ENCODE measurements at places on chromosomes 12 and 14.

DNA sequence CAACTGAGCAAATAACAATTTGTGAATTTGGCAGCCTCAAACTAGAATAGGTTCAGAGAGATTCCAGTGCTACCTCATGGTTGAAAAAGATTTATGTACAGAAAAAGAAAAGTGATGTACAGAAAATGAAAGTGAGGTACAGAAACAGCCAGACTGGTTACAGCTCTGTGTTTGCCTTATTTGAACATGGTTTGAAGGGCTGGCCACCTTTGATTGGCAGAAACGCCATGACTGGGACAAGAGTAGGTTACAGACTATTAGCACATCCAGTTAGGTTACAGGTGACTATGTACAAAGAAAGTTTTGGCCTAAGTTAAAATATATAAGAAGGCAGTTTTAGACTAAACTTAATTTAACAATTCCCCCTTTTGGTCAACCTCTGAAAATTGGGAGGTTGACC lies 309.4 kb downstream of the BTG1 start:
- DNase-seq, result no peak

- no peak for DNase-seq
Measured at GRCh38 chr12:18141048-18141982, 51.3 kb upstream of the RERGL start.

GRCh38 chr14:66293533-66294105 lies 192.6 kb upstream of the CCDC196 start:
- DNase-seq, result no peak

DNA sequence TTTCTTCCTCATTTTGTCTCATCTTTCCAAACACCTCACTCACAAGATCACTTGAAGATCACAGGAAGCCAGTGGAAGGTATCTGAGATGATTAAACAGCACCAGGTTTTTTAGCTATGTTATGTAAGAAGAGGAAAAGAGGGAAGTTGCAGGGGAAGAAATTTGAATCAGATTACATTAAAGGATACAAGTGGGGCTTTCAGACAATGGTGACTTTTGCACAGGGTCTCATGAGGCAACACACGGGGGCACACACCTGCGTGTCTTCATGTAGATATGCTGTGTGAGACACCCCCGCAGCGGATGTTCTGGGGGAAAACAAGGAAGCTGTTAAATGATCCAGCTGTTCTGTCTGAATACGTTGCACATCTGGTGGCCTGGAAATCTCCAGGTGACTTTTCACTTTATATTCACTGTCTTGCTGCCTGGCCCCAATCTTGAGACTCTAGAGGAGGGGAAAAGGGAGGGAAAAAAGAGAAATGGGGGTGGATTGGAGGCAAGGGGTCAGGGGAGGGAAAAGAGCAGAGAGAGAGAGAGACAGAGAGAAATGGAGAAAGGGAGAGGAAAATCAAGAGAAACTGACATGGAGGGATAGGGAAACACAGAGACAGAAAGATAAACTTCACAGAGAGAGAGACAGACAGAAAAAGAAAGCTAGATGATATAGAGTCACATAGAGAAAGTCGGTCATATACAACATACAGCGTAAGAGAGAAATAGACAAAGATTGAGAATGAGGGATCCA lies 36.3 kb upstream of the PPP1CC start:
- DNase-seq, result no peak

DNA sequence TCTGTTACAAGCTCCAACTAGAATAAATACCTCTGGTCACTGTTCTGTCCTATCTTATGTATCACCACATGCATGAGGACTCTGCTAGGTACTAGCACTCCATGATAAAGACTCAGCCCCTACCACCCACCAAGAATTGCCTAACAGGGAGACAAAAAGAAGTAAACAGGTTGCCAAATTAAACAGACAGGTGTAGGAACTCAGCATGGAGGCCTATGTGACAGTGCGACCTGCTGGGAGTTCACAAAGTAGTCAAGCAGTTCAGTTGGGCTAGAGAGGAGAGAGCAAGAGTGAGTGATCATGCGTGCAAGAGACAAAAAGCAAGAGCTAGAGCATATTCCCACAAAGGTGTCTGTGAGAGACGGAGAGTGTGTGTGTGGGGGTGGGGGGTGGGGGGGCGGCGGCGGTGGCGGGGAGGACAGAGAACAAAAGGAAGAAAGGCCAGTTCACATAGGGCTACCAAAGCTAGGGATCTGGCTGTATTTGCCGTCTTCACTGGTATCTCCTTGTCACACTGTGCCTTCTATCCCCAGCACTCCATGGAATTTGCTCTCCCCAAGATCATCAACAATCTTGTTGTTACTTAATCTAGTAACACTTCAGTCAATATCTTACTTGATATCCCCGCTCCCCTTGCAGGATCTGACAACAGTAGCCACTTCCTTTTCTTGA lies 81.2 kb downstream of the SPPL3 start:
- DNase-seq, result no peak

All from amygdala (tissue), 56 donors.